ENCODE measurements at places on chromosomes 16 and 17.

- H3K27ac ChIP-seq: peak overlapping the region; percentile 96
- H3K36me3 ChIP-seq: no peaks in the 10 kb centered on the region
- H3K4me1 ChIP-seq: peaks cover 63% of the 10 kb centered on the region
- no peaks in the 10 kb centered on the region for H3K27me3 ChIP-seq
- peak overlapping the region; percentile 71 for H3K4me3 ChIP-seq
These were observed 1.4 kb upstream of the KANSL1 start for GRCh38 chr17:46194393-46195216.

DNA sequence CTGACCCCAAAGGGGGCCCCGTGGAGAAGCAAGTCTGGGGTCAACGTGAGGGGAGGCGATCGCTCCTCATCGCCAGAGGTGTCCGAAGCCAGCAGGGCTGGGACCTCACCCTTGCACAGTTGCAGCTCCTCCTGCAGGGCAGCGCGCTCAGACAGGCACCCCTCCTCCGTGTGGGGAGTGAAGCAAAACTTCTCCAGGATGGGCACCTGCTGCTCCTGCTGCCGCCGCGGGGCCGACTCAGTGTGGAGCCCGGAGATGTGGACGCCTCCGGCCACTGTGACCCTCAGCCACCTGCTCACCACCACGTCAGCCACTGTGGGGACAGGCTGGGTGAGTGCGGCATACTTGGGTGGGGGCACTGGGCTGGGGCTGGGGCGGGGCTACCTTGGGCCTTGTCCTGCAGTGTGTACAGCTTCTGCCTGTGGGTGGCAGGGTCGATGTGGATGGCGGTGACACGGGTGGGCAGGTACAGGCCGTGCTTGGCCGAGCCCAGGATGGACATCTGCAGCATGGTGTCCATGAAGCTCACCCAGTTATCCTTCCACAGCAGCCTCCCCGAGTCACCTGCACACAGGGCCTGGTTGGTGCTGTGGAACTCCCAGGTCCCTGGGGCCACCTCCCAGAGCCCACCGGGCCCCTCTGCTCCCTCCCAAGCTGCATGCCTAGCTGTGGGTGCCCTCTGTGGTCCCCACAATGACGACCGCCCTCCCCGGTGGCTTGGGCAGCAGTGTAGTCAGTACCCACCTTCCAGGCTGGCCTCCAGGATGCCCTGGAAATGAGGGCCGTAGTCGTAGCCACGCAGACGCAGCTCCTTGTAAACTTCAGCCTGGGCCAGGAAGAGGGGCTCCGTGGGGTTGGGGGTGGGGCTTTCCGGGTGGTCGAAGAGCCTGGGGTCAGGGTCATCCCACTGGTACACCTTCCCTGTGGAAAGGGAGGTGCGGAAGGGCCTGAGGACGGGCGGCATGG, 10.8 kb downstream of the FASN start:
- no peaks in the 10 kb centered on the region for H3K27me3 ChIP-seq
- no peak for DNase-seq
- H3K36me3 ChIP-seq: peaks cover 5% of the 10 kb centered on the region
- no peak overlapping the region for H3K4me3 ChIP-seq

GRCh38 chr17:19799796-19800195, 51.7 kb upstream of the ALDH3A1 start:
- no peak overlapping the region for H3K27ac ChIP-seq
- no peak for DNase-seq
- peaks cover 28% of the 10 kb centered on the region for H3K36me3 ChIP-seq
- H3K4me3 ChIP-seq: no peak overlapping the region
- H3K27me3 ChIP-seq: no peaks in the 10 kb centered on the region

- DNase-seq: no peak
- H3K27me3 ChIP-seq: peaks cover 12% of the 10 kb centered on the region
- no peak overlapping the region for H3K27ac ChIP-seq
- H3K4me1 ChIP-seq: no peaks in the 10 kb centered on the region
These were observed 9.0 kb upstream of the NGFR start for GRCh38 chr17:49486012-49486641.

GRCh38 chr17:47924785-47925677, 16.3 kb upstream of the PNPO start:
- DNase-seq: no peak
- H3K27me3 ChIP-seq: no peaks in the 10 kb centered on the region
- no peak overlapping the region for H3K27ac ChIP-seq
- peaks cover 45% of the 10 kb centered on the region for H3K36me3 ChIP-seq
- H3K4me1 ChIP-seq: no peaks in the 10 kb centered on the region

DNA sequence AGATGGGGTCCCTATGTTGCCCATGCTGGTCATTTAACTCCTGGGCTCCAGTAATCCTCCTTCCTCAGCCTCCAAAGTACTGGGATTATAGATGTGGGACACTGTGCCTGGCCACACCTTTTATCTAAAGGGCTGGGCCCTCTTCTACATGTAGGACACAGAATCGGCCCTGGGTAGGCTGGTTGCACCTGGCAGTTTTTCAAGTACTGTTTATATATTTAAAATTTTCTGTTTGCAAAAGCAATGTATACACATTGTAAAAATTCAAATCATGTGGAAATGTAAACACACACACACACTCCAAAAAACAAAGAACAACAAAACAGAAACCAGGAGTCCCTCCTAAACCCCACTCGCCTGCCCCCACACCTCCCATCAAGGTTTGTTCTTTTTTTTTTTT, 28.1 kb upstream of the SIAH1 start:
- no peaks in the 10 kb centered on the region for H3K27me3 ChIP-seq
- H3K36me3 ChIP-seq: no peaks in the 10 kb centered on the region
- no peak for DNase-seq
- H3K4me1 ChIP-seq: no peaks in the 10 kb centered on the region
- no peak overlapping the region for H3K27ac ChIP-seq

DNA sequence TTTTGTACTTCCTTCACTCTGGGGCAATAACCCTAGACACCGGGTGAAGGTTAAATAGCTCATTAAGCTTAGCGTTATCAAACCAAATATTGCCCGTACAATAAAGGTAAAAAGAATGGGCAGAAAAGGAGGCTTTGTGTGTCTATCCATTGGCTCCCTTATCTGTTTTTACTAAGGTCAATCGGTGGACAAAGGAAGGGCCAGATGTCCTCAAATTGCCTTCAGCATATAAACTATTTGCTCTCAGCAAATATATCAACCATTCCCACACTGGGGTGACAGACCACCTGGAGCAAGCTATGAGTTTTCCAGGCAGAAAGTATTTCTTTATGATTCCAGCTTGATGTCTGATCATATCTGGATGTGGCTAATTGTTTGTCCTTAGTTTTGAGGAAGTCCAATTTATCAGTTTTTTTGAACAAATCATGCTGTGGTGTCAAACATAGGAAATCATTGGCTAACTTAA, 25.3 kb upstream of the WIPI1 start:
- DNase-seq: no peak
- no peaks in the 10 kb centered on the region for H3K27me3 ChIP-seq
- H3K4me1 ChIP-seq: peaks cover 5% of the 10 kb centered on the region
- H3K27ac ChIP-seq: no peak overlapping the region

DNA sequence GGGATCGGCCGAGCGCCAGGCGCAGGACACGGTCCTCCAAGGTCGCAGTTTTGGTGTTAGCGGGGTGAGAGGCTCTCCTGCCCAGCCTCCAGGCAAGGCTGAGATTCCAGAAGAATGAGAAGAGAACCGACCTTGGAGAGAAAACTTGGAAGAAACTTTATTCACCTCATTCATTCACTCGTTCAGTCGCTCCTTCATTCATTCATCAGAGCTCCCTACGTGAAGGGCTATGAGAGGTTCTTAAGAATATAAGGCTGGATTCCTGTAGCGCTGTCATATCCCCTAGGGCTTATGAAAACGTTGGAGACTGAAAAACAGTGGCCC, 991 bp upstream of the MYH10 start:
- H3K4me1 ChIP-seq: peaks cover 3% of the 10 kb centered on the region
- H3K27me3 ChIP-seq: peaks cover 10% of the 10 kb centered on the region
- H3K4me3 ChIP-seq: peak overlapping the region; percentile 52
- no peak for DNase-seq
- H3K36me3 ChIP-seq: no peaks in the 10 kb centered on the region

- no peak overlapping the region for H3K27ac ChIP-seq
- H3K36me3 ChIP-seq: no peaks in the 10 kb centered on the region
These were observed 1.8 kb downstream of the CNTNAP4 start for GRCh38 chr16:76278980-76279379.

GRCh38 chr16:47905771-47906170, 250.0 kb downstream of the ABCC12 start:
- H3K27ac ChIP-seq: no peak overlapping the region
- H3K4me3 ChIP-seq: no peak overlapping the region
- no peak for DNase-seq
- no peaks in the 10 kb centered on the region for H3K36me3 ChIP-seq
- H3K27me3 ChIP-seq: no peaks in the 10 kb centered on the region

DNA sequence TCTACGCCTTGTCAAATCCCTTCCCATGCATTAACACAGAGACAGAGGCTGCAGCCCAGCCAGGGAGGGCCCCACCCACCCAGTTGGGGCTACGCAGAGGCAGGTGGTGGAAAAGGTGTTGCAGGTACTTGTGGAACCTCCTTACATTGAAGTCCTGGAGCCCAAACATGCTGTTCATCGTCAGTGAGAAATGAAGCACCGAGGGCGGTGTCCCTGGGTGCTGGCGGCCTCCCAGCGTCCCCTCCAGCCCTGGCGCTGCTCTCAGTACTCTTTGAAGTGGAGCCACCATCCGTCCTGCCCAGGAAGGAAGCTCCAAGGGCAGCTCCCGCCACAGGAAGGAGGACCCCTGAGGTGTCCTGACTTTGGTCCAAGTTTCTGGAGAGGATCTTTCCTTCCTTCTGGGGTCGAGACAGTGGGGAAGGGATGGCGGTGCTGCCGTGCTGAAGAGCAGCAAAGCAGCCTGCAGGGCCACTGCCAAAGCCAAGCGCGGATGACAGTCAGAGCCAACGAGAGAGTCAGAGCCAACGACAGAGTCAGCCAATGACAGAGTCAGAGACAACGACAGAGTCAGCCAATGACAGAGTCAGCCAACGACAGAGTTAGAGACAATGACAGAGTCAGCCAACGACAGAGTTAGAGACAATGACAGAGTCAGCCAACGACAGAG, 23.4 kb downstream of the LMF1 start:
- H3K4me3 ChIP-seq: no peak overlapping the region
- peak; percentile 30 for DNase-seq
- H3K27ac ChIP-seq: no peak overlapping the region
- H3K4me1 ChIP-seq: no peaks in the 10 kb centered on the region
- H3K36me3 ChIP-seq: peaks cover 17% of the 10 kb centered on the region

DNA sequence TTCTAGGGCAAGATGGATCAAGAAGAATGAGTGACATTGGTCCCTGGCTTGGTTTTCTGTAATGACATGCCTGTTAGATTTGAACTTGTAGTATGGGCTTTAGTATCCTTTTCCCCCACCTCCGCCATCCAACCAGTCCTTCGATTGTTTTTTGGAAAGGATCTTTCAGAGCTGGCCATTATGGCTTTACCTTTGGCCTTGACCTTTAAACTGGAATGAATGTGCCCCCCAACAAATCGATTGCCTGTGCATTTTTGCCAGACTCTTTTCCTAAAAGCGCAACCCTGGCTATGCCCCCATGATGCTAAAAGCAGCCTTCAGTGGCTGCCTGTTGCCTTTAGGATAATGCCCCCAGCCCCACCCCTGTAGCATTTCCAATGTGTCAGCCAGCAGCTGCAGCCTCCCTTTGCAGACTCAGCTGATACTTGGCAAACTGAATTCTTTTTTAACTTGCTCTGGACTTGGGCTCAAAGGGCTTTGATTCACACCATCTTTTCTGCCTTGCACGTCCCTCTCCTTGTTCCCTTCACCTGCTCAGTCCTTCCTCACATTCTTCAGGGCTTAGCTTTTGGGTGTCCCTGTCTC, 4.0 kb downstream of the GPRC5C start:
- H3K4me3 ChIP-seq: no peak overlapping the region
- H3K36me3 ChIP-seq: no peaks in the 10 kb centered on the region
- no peaks in the 10 kb centered on the region for H3K4me1 ChIP-seq
- peaks cover 13% of the 10 kb centered on the region for H3K27me3 ChIP-seq
- DNase-seq: no peak

- no peaks in the 10 kb centered on the region for H3K4me1 ChIP-seq
- DNase-seq: no peak
- H3K36me3 ChIP-seq: peaks cover 64% of the 10 kb centered on the region
- no peak overlapping the region for H3K4me3 ChIP-seq
- no peaks in the 10 kb centered on the region for H3K27me3 ChIP-seq
These were observed 19.8 kb upstream of the PIK3R6 start for GRCh38 chr17:8887301-8887700.

GRCh38 chr17:64240741-64241347, 22.2 kb downstream of the TEX2 start:
- no peak overlapping the region for H3K4me3 ChIP-seq
- no peak for DNase-seq
- H3K27ac ChIP-seq: no peak overlapping the region
- no peaks in the 10 kb centered on the region for H3K27me3 ChIP-seq
- peaks cover 9% of the 10 kb centered on the region for H3K4me1 ChIP-seq

- H3K4me3 ChIP-seq: no peak overlapping the region
- H3K27ac ChIP-seq: no peak overlapping the region
- no peaks in the 10 kb centered on the region for H3K27me3 ChIP-seq
These were observed 114.4 kb downstream of the SEC14L1 start for GRCh38 chr17:77254951-77255825.

GRCh38 chr16:54462151-54462651, 175.6 kb upstream of the IRX3 start:
- no peak overlapping the region for H3K27ac ChIP-seq
- H3K4me1 ChIP-seq: no peaks in the 10 kb centered on the region
- H3K36me3 ChIP-seq: no peaks in the 10 kb centered on the region
- no peak for DNase-seq
- no peak overlapping the region for H3K4me3 ChIP-seq
- H3K27me3 ChIP-seq: no peaks in the 10 kb centered on the region

- no peak for DNase-seq
- peaks cover 16% of the 10 kb centered on the region for H3K27me3 ChIP-seq
- H3K27ac ChIP-seq: no peak overlapping the region
- H3K4me3 ChIP-seq: no peak overlapping the region
- H3K36me3 ChIP-seq: no peaks in the 10 kb centered on the region
These were observed 9.6 kb upstream of the BCAR1 start for GRCh38 chr16:75260851-75261589.

DNA sequence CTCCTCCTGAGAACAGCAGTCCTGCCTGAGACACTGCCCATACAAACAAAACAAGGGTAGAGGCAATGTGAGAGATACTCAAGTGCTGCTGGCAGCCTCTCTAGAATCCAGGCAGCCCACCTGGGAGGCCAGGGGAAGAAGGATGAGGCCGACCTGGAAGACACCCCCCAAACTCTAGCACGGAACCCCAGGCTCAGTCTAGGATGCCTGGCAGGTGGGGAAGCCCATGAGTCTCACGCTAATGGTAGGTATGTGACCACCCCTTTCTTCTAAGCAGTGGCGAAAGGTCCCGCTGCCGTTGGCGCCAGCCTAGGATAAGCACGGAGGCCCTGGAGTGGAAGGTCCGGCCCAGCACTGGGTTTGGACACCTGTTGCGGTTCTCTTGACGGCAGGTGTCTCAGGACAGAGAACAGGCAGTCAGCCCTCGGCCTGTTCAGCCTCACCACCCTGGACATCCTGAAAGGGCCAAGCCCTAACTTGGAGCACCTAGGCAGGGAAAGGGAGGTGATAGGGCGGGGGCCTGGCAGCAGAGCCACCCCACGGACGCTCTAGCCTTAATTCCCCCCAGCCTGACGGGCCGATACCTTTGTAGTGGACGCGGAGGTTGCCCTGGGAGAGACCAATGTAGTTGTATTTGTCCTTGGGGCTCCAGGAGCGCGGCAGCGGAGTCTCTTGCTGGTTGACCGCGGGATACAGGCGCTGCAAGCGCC, 487 bp downstream of the RANBP10 start:
- peaks cover 42% of the 10 kb centered on the region for H3K4me1 ChIP-seq
- H3K4me3 ChIP-seq: peak overlapping the region; percentile 85
- DNase-seq: peak; percentile 1
- peak overlapping the region; percentile 80 for H3K27ac ChIP-seq

GRCh38 chr17:56979091-56979480, 1.2 kb downstream of the SCPEP1 start:
- H3K4me3 ChIP-seq: no peak overlapping the region
- H3K4me1 ChIP-seq: peaks cover 12% of the 10 kb centered on the region
- peaks cover 7% of the 10 kb centered on the region for H3K27me3 ChIP-seq
- no peak for DNase-seq
- no peak overlapping the region for H3K27ac ChIP-seq

All from CD8-positive, alpha-beta memory T cell (primary cell).